ENCODE measurements at places on chromosomes 13 and 19.

- DNase-seq, result no peak
These were observed 2.1 kb upstream of the CDX2 start for GRCh38 chr13:27971236-27971645.

- no peak for DNase-seq
These were observed 626 bp downstream of the ZNF233 start for GRCh38 chr19:44260343-44260681.

- DNase-seq, result no peak
These were observed 18.9 kb upstream of the KBTBD7 start for GRCh38 chr13:41213316-41213715.

GRCh38 chr13:112760435-112760834, 70.6 kb downstream of the ATP11A start:
- no peak for DNase-seq

DNA sequence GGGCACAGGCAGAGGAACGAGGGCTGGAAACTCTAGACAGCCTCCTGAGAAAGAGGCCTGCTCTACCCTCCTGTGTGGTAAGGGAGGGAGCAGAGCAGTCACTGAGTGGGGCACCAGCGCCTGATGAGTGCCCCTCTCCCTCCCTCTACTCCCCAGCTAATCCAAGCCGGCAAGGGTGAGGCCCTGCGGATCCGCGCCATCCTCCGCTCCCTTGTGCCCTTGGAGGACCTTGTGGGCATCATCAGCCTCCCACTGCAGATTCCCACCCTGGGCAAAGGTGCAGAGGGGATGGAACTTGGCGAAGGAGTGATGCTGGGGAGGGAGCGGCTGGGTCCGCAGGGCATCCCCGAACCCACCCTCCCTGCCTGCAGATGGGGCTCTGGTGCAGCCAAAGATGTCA, 67.0 kb downstream of the RYR1 start:
- DNase-seq, result no peak

DNA sequence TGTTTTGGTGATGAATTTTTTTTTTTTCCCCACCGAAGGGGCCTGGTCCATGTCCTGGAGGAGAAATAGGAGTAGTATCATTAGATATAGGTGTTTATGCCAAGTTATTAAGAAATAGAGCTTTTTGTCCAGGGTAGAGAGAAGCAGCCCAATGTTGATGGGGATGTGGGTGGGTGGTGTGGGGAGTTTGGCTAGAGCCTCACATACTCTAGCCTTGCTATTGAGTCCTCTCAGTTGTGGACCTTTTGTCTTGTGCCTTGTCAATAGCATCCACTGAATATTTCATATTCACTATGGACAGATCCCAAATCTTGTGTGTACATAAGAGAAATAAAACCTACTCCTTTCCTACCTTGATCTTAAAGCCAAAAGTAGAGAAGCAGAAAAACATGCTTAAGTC, 134.0 kb downstream of the LMO7 start:
- DNase-seq, result no peak

DNA sequence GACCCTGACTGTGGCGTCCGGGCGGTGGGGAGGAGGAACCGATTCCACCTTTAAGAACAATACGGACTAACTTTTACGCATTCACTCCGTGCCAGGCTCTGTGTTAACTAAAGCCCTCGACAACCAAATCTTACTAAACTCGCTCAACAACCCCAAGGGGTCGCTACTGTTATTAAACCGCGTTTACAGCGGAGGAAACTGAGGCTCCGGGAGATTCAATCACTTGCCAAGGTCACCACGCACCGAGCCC, 1.2 kb downstream of the SAMD1 start:
- DNase-seq, result no peak

DNA sequence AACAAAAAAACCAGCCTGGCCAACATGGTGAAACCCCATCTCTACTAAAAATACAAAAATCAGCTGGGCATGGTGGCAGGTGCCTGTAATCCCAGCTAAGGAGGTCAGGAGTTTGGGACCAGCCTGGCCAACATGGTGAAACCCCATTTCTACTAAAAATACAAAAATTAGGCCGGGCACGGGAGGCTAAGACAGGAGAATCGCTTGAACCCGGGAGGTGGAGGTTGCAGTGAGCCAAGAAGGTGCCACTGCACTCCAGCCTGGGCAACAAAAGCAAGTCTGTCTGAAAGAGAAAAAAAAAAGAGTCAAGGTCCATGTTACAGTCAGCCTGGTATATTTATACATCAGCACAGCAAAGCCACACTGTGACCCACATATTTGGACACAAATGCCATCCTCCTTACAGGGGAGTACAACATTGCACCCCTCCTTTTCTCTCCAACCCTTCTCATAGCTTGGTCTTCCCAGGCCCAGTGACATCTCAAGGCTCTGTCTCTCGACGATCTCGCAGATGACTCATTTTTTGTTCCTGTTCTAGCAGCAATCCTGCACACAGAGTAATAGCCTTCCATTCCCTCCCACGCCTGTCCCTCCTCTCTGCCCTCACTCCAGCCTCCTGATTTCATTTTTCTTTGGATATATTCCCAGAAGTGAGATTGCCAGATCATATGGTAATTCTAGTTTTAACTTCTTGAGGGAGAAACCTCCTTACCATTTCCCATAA, 21.0 kb upstream of the DPP9 start:
- no peak for DNase-seq

- no peak for DNase-seq
These were observed 75.2 kb upstream of the UBAC2 start for GRCh38 chr13:99125326-99125915.

DNA sequence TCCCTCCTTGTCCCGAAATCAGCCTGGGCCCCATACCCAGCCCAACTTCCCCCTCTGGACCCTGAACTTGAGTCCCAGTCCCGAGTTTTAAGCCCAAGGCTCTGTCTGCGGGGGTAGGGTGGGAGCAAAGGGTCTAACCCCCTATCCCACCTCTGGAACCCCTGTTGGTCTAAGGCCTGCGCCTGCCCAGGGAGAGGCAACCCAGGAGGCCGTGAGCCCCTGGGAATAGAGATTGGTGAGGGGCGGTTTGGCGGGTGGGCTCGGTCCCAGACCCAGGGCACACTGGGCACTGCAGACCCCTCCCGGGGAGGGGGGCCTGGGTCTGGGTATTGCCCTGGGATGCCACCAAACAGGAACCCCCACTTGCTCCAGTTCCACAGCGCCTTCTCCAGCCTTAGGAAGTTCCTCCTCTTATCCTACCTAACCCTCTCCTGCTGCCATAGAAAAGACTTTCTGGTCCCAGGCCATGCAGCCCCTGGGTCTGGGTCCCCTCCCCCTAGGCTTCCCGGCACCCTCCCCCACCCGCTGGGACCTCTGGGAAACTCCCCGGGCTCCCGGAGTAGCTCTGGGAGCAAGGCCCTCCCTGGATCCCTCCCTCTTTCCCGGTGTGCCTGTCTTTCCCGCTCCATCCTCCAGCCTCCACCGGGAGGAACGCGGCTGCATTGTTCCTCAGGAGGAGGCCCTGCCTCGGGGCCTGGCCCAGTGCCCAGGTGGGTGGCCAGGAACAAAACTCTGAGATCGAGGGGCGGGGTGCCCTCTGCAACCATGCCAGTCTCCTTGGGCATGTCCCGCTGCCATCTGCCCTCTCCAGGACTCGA, 33.6 kb upstream of the NANOS3 start:
- DNase-seq, result peak; percentile 81

GRCh38 chr13:27065582-27065981, 106.0 kb downstream of the USP12 start:
- DNase-seq, result no peak

GRCh38 chr19:9132422-9132821, 5.7 kb upstream of the OR7G3 start:
- no peak for DNase-seq

DNA sequence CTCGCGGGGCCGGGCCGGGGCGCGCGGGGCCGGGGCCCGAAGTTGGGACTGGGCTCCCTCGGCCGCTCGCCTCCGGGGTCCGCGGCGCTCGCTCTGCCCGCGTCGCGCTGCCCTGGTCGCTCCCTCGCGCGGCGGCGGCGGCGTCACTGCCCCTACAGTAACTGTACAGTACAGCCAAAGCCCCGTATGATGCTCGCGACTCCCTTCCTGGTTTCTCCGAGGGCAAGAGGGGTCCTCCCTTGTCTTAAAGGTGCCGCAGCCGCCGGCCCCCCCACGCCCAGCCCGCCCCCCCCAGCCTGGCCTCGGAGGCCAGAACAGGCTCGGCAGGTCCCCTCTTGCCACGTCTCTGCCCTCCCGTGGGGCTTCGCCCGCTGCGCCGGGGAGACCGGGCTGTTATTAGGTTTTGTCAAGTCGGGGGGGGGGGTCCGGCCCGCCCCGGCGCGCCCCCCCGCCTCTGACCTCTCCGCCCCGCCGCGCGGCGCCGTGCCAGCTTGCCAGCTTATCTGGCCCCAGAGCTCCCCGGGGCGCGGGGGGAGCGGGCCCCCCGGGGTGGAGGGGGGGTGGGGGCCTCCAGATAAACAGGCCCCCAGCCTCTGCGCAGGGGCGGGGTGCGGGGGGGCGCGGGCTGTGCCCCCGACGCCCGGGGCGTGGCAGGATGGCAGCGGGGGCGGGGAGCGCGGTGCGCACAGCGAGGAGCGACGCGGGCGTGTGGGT, at the start of gene ZBTB7A:
Gene ZBTB7A (minus strand): TSS at position 218 of the 714 bp plus-strand sequence. CDS start 11,667 bp downstream, outside the sequence.
- no peak for DNase-seq

DNA sequence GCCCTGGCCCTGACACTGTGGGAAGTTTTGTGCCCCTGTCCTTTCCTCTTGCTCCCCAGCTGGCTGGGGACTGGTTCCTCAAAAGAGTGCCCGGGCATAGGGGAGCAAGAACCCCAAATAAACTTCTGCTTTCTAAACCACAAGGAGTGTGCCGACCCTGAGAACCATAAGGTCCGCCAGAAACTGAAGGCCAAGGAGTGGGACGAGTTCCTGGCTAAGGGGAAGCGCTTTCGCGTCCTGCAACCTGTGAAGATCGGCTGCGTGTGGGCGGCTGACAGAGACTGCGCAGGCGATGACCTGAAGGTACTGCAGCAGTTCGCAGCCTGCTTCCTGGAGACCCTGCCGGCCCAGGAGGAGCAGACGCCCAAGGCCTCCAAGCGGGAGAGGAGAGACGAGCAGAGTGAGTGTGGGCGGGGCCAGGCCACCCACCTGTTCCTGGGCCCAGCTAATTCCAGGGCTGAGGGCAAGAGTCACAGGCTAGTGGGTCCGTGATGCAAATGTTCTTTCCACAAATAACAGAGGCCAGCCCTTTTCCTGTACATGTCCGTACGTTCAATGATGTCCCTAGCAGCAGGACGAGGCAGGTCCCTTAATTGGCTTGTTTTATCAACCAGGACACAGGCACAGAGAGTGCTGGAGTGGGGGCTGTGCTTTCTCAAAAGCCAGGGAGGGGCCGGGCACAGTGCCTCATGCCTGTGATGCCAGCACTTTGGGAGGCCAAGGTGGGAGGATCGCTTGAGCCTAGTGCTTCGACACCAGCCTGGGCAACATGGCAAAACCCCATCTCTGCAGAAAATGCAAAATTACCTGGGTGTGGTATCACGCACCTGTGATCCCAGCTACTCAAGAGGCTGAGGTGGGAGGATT, 25.6 kb downstream of the UBXN6 start:
- no peak for DNase-seq

DNA sequence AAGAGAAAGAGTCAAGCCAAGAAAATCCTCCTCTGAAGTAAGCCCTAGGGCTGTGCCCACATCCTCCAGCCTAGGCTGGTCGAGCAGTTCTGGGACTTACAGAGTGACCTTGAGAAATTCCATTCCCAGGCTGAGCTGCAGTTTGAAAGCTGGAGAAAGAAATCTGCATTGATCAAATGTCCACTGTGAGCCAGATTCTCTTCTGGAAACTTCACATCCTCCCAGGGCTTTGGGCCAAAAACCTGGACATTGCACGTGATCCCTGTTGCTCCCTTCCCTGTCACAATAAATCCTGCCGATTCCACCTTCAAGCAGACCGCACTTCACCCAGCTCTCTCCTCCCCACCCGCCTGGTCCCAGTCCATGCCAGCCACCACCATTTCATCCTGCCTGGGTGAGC, 15.7 kb downstream of the TMEM143 start:
- no peak for DNase-seq

- no peak for DNase-seq
These were observed 55.9 kb downstream of the STARD13 start for GRCh38 chr13:33229446-33230177.

GRCh38 chr13:21319869-21320641, 139.0 kb downstream of the ZDHHC20 start:
- DNase-seq, result no peak

- DNase-seq, result no peak
These were observed 278.0 kb downstream of the DACH1 start for GRCh38 chr13:71589032-71589431.

DNA sequence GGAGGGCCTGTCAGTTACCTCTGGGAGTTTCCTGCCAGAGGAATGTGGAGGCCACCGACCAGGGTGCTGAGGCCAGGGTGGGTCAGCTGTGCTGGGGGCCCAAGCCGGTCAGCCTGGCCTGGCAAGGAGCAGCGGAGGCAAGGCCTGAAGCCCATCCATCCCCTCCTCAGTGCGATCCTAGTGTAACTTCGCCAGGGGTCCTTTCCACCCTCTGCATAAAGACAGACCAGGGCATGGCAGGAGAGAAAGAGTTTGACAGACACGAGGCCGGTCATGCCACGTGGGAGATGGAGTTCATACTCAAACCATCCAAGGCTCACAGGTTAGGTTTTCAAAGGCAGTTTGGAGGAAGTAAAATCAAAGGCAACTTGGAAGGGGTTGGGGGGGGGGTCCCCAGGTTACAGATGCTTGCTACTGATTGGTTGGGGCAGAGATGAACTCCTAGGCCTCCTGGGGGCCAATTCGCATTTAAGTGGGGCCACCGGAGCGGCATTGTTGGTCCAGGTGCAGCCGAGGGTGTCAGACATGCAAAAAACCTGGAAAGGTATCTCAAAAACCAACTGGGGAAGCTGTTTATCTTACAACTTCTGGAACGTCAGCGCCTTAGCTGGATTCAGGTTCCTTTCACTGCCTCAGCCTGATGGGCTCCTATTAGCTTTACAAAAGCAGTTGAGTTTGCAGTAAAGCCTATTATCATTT, 36.8 kb upstream of the DPRX start:
- no peak for DNase-seq

DNA sequence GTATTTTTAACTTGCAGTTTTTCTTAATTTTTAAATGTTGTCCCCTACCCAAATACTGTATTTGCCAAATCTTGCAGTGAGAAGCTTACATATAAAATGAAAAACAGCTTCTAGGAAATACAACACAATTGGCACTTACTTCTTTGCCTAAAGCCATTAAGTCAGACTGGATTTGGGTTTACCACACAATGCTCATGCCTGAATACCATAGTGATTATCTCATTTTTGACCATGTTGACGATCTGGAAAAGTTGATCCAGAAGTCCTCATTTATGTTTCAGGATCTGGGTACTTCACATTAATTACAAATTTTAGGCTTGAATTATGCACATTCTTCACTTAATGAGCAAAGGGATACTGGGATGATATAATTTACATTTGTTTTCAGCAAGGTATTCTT, 2.4 kb downstream of the RNF6 start:
- no peak for DNase-seq

Data from HuH-7.5 (cell line).